ENCODE measurements at places on chromosomes 11 and 22.

DNA sequence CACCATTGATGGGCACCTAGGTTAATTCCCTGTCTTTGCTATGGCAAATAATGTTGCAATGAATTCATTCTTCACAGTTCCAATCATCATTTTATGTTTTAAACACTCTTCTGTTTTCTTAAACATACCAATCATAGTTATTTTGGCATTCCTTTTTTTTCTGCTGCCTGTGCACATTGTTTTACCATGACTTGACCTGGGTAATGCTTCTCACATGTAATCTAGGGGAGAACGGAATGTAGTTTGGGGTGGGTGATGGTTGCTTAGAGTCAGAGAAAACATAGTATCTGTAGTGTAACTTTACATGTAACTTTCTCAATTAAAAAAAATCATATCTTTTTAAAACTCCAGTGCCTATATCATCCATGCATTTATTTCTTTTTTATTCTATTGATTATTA is 1945.3 kb upstream of the RAG2 start:
- peak; percentile 82 for DNase-seq

DNA sequence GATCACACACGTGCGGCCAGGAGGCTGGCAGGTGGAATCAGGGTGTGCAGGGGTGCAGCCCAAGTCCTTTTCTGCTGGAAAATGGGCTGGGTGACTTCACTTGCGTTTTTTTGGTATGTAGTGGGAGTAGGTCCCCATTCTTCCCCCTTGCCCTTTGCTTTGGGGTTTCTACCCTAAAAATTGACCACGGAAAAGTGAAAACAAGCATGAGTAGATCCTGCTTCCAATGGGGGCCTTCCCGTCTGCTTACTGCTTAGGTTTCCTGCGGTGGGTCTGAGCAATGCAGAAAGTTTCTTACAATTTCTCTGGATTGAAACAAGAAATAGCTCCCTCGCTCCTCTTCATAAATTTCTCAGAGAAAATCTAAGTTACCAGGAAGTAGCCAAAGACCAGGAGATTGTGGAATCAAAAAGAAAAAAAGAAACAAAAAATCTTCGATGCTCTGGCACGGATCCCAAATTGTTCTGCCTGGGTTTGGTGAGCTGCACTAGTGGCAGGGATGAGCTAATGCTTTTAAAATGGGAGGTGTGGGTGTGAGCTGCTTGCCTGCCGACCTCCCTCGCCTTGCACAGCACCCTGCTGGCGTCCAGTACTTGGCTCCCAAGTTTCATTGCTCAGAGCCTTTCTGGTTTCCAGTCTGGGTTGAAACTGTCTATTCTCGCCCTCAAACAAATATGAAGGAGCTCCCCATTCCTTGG is 2.4 kb downstream of the TIMP3 start:
- DNase-seq = peak; percentile 89

- DNase-seq = no peak
These were observed 1.3 kb upstream of the INSC start for GRCh38 chr11:15113381-15113780.

GRCh38 chr11:121037016-121037415 is 13.1 kb downstream of the TBCEL start:
- no peak for DNase-seq

- no peak for DNase-seq
These were observed 65.2 kb upstream of the CRYBB3 start for GRCh38 chr22:25134451-25134850.

GRCh38 chr11:36508743-36509142 is 1.3 kb downstream of the TRAF6 start:
- DNase-seq = peak; percentile 31

GRCh38 chr11:130872981-130873380 is 43.3 kb downstream of the SNX19 start:
- peak; percentile 22 for DNase-seq

DNA sequence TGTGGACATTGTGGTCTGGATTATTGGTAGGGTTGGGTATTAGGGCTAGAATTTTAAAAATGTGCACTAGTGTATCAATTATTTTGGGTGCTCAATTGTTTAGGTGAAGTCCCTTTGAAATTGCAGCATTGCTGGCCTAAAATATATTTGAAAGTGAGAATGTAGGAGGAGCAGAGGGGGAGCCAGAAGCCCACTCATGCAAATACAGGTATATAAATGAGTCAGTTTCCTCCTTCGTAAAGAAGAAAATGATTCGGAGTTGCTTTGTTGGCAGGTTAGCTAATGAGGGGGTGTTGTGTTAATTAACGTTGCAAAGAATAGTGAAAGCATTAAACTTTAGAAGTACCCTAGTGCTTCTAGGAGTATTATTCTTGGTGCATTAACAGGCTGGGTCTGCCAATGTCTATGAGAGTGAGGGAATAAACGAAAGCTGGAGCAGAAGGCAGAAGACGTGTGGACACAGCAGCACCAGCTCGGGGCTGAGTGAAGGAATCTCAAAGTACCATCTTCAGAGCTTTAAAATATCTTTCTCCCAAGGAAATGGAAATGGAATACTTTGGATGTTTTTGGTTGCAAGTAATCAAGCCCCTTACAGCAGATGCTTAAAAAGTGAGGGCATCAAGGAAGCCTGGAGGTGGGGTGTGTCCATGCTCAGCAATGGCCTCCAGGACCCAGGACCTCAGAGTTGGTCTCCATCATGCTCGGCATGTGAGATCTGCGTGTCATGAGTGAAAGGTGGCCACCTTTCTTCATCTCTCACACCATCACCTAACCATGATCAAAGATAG is 522.9 kb downstream of the NTM start:
- DNase-seq = no peak

- DNase-seq = no peak
These were observed 105.1 kb downstream of the FANCF start for GRCh38 chr11:22520521-22520920.
